Smooth muscle cell of bladder (primary cell): ENCODE measurements at places on chromosomes 6 and 20. TPM values are rescaled to one million over a fixed set of nuclear protein-coding genes. Genes with fewer than 3 reads are reported as not detected.

SH3BGRL2 gene
- 2.0 and 2.2 TPM in 2 replicates for total RNA-seq

ILRUN gene
- total RNA-seq = 28.9 and 37.9 TPM in 2 replicates

OR2H1 gene
- total RNA-seq = 0.14 TPM in 1 of 2 replicates, not detected in the other

PTCRA gene
- total RNA-seq = not detected in 2 replicates

MYCT1 gene
- total RNA-seq = under 0.01 and 0.65 TPM in 2 replicates
